ENCODE measurements at places on chromosomes 6 and 20.

DNA sequence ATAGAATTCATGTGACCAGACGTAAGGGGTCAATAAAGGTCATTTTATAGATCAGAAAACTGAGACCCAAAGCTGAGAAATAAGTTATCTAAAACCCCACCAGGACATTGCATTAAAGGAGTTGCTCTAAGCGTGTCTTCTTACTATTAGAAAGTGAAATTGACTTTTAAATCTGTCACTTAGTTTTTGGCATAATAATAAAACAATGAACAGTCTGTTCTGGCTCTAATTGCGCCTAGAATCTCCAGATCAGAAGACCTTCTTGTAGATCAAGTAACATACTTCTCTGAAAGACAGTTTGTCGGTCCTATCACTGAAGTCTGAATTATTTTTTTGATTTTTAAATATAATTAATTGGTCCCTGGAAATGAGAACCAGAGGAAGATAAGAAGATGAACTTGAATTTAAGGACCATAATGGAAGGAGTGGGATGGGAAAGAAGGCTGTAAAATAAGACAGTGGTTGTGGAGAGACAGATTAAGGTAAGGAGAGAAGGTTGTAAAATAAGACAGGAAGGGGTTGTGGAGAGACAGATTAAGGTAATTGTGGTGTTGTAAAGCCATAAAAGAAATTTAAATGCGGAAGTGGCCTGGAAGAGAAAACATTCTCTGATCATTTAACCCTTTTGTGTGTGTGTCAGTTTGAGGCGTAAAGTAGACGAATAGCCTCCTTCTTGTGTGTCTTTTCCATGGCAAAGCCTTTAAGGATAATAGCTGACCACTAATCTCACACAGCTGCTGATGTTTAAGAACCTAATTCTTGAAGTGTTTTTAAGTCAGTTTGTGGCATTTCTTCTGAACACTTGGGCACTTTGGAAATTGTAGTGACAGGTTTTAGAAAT, 20.1 kb downstream of the TOP1 start:
- no peak for DNase-seq

DNA sequence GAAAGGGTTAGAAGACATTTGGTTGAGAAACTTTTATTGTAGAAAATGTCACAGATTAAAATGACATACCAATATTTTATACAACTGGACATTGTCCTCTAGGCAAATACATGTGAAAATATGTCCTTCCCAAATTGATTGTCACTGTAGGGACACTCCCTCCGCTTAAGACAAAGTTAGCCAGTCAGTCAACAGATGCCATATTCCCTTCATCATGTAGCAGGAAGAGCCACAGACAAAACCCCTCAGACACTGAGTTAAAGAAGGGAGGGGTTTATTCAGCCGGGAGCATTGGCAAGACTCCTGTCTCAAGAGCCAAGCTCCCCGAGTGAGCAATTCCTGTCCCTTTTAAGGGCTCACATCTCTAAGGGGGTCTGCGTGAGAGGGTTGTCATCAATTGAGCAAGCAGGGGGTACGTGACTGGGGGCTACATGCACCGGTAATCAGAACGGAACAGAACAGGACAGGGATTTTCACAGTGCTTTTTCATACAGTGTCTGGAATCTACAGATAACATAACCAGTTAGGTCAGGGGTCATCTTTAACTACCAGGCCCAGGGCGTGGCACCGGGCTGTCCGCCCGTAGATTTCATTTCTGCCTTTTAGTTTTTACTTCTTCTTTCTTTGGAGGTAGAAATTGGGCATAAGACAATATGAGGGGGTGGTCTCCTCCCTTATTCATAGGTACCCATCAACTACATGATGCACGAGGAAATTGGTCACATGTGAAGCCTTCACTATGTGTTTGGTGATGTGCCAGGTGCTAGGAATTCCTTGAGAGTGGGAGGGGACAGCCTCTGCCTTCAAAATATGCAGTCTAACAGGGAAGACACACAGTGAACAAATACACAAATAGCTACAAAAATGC, 155.7 kb upstream of the CDYL start:
- no peak for DNase-seq

GRCh38 chr20:52305024-52305645, 113.6 kb upstream of the ZFP64 start:
- DNase-seq: no peak

DNA sequence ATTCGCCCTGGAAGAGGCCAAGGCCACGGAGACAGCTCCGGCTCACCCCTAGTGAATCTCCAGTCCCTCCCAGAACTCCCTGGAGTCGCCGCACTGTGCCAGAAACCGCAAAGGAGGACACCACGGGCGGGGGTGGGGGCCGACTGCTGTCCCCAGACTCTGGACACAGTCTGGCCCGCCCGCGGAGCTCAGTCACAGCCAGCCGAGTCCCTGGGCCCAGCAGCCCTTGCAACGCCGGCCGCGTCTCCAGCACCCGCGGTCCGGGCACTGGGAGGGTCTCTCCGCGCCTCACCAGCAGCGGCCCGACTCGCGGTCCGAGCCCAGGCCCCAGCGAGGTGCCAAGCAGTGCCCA, 518 bp downstream of the PEX6 start:
- no peak for DNase-seq

- DNase-seq: no peak
These were observed 11.3 kb downstream of the TFAP2A start for GRCh38 chr6:10403385-10404106.

- DNase-seq: no peak
These were observed 135.3 kb upstream of the NEDD9 start for GRCh38 chr6:11367638-11368199.

DNA sequence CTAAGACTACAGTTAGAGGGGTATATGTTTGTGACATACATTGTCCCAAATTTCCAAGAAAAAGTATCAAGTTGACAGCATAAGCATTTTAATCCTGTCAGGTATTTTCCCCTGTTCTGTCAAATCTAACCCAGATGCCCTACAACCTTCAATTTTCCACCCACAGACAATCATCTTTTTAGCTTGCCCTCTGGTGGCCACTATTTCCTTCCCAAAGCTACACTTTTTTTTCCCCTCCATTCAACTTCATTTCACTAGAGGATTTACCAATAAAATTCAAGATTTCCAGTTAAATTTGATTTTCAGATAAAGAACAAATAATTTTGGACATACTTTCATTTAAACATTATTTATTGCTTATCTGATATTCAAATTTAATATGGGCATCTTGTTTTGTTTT, 286.6 kb downstream of the TENT5A start:
- DNase-seq: no peak

DNA sequence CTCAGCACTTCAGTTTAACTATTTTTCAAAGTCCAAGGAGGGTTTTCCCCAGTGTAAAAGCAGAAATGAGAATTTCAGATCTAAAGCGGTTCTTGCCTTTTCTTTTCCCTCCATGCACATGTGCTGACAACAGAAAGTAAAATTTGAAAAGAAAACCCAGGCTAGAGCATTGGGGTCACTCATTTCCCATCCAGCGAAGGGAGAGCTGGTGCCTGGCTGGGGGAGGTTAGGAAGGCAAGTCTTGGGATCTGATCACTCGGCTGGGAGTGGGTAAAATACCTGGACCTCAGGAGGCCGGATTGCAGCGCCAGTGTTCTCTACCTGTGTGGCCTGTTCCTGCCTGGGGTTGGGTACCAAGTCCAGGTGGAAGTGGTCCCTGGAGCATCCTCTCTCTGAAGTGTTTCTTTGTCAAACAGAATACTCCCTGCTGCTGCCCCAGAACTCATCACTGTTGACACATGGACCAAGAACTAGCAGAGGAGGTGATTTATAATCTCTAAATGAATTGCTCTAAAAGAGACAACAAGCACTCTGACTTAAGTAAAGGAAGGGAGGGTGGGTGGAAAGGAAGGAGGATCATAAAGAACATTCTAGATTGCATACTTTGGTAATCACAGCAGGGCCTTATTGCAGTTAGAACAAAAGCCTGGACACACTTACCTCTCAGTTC, 136.0 kb downstream of the MTHFD1L start:
- no peak for DNase-seq

- DNase-seq: no peak
These were observed 91.7 kb downstream of the CLIC5 start for GRCh38 chr6:45923831-45924391.

DNA sequence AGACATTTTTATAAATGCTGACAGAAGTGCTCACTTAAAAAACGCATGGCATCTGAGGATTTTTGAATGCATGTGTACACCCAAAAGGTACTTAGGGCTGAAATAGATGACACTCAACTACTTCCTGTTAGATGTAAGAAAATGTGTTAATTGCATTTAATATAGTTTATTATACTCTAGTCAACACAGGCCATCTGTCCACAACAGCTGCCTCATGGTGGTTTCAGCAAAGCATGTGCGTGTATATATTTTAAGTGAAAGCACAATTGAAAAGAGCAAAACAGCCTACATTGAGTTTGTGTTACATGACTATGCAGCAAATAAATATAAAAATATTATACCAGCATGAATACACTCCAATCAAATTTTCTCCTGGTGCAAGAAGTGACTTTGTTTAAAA, 1233.0 kb upstream of the EYS start:
- DNase-seq: no peak

DNA sequence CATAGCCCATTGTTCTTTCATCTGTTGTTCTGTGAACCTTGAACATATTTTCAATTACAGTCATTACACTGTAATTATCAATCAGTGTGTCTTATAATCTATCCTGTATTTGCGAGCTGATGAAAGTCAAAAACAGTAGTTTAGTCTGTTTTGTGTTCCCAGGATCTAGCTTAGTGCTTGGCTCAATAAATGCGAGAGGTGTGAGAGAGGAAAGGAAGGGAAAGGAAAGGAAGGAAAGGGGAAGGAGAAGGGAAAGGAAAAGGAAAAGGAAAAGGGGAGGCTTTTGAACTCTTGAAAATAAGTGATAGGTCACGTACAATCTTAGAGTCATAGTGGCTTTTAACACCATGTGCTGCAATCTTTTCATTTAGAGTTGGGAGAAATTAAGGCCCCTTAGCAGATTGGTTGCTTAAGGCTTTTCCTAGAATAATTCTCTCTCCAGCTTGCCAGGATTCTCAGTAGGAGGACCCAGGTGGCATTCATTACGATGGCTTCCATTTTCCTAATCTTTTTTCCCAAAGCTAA, 433.8 kb upstream of the PLCB4 start:
- no peak for DNase-seq

- no peak for DNase-seq
These were observed 144.7 kb downstream of the ALDH8A1 start for GRCh38 chr6:134805168-134805567.

DNA sequence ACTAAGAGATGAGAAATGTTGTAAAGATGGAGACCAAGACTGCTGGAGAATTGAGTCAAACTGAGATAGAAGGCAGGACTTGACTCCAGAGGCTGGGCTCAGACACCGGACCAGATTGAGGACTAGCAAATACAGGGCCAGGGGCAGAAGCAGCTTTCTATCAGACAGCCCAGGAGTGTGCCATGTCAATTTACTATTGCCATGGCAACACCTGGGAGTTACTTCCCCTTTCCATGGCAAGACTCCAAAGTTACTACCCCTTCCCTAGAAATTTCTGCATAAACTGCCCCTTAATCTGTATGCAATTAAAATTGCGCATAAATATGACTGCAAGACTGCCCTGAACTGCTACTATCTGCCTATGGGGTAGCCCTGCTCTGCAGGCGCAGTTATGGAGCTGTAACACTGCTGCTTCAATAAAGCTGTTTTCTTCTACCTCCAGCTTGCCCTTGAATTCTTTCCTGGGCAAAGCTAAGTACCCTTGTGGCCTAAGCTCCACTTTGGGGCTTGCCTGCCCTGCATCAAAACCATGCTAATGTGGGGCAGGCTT, 90.1 kb upstream of the EDN1 start:
- DNase-seq: no peak

GRCh38 chr20:23062632-23063031, 13.2 kb upstream of the THBD start:
- DNase-seq: no peak

DNA sequence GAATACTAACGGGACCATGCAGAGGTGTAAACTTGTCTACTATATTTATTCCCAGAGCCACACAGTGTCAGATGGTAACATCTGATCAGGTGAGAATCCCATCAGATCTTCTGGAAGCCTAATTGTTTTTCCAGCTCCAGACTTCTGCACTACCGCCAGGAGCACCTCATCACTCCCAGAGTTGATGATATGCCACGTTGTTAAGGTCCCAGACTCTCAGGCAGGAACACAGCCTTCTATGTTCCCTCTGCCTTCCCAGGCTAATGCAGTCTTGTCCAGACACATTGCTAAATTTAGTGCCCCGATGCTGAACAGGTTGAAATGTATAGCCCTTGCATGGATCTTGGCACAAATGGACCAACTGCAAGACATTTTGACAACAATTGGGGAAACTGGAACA, 86.2 kb downstream of the PROKR2 start:
- no peak for DNase-seq
